ENCODE measurements at places on chromosomes 1 and 21.

- DNase-seq = no peak
Measured at GRCh38 chr1:71510725-71511124, 429.9 kb upstream of the ZRANB2 start.

DNA sequence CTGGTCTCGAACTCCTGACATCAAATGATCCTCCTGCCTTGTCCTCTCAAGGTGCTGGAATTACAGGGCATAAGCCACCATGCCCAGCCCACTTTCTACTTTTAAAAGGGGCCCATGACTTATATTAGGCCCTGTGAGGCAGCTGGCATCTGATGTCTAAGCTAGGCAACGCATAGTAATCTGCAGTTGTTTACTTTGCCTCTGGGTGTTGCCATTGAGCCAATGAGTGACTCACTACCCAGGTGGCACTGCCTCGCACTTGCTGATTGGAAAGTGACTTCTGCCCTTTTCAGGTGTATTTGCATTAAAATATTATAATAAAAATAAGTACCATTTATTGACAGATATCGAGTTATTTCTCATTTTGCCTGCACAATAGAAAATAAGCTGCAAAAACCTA, 84.9 kb downstream of the KIF14 start:
- DNase-seq = no peak

DNA sequence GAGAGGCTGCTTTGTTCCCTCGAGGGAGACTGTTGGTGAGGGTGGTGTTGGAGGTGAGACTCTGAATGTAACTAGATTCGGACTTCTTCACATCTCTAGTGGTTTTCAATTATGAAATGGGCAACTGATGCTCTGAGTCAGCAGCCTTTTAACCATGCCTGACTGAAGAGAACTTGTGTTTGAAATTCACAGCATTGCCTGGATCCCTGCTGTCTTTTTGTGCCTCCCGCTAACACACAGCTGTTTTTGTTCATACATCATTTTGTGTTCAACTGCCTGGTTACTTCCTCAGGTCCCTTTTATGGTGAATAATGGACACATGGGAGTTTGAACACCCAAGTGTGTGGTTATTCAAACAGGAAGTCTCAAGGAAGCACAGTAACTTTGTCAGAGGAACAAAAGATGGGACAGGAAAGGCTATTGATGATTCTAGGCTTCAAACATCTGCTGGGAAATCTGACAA, 16.8 kb downstream of the LAMC1 start:
- no peak for DNase-seq

GRCh38 chr1:223651291-223651991, 14.1 kb downstream of the CAPN8 start:
- DNase-seq = no peak

GRCh38 chr1:182391028-182391361, 595 bp downstream of the GLUL start:
- DNase-seq = no peak

- no peak for DNase-seq
Measured at GRCh38 chr1:8332806-8333205, 14.9 kb downstream of the SLC45A1 start.

GRCh38 chr1:97630281-97630680, 290.6 kb downstream of the DPYD start:
- DNase-seq = no peak

DNA sequence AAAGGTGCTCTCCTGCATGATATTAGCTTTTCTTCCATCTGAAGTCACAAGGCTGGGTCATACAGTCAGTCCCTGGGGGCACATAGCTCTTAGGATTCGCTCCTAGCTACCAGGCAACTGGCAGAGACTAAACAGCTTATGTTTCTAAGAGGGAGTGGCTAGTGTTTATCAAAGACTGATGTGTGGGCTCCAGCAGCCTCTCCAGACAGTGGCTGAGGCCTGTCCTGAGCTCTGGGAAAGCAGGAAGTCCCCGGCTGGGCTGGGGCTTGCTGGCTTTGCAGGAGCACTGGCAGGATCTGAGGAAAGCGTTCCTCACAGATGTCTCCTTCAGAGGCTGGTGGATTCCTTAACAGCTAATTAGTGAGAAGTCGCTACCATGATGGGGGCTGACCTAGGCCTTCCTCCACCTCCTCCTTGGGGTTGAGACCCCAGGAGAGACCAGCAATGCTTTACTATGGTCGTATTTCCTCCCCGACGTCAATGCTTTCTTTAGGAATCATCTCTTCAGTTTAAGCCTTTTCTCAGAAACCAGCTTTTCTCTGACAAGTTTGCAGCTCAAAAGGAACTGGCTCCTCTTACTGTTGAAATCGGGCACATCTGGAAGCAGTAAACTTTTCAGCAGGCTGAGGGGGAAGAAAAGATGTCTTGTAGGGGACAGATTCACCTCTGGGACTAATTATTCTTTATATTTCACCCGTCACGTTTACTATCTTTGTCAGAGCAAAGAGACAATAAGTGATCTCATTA, 33.5 kb upstream of the HHAT start:
- DNase-seq = no peak

DNA sequence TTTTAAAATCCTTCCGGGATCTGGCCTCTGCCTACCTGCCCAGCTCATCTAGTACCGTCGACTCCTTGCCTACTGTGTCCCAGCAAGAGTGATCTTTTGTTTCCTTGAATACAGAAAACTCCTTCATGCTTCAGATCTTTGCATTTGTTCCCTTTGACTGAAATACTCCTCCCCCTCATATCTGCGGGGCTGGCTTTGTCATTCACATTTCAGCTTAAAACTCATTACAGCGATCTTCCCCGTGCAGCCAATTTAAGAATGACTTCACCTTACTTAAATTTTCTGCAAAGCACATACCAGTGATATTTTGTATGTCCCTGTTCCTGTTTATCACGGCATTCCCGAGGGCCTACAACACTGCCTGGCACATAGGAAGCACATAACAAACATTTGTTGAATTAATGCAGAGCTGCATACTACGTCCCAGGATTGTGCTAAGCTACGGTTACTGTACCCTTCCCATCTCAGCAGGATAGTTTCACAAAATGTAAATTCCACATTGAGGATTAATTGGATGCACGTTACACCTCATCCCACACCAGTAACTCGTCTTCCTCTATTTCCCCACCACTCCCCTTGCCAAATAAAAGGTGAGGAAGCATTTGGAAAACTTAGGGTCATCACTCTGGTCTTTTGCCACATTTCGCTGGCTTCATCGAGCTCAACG, 837 bp upstream of the DESI2 start:
- DNase-seq = no peak
